Stromal cell of bone marrow (primary cell): ENCODE measurements at places on chromosomes 4 and X.
A peak's percentile ranks its signal among the peaks of the same experiment; 100 is the strongest.

DNA sequence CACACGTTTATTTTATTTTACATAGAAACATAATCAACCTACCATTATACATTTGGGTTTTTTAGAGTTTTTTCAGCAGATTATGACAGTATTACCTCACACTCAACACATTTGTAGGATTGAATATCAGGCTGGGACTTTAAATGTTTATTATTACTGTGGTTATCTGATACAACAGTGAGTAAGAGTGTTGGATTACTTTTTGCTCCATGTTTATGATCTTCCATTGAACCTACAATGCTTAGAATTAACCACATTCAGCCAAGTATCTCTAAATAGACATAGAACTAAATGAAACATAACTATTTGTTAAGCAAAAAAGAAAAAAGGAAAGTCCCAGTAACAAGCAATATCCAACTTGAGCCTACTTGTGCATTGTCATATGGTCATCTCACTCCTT, 607.4 kb upstream of the PITX2 start:
- DNase-seq = no peak

GRCh38 chr4:43425206-43425605, 532.7 kb downstream of the GRXCR1 start:
- DNase-seq = no peak

DNA sequence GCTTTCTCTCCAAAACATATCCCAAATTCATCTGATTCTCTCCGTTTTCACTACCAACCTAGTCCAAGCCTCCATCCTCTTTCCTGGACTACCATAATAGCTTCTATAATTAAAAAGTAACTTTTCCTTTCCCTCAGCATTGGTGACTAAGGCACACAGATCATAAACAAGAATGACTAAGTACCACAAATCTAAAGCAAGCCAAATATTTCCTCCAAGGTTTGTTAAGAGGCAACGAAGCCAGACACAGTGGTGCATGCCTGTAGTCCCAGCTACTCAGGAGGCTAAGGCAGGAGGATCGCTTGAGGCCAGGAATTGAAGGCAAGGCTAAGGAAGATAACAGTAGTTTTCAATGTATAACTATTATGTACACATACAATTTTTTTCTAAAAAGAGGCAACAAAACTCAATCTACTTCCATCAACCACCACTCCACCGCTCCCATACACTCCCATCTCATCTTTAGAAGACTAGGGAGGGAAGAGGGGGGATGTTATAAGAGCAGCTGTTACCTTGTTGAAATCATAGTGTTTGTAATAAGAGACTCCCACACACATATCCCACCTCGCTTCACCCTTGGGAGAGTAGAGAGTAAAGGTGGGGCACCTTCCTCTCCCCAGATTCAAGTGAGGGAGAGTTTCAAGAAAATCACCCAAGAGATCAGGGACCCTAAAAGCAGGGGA, 4.2 kb upstream of the JCHAIN start:
- DNase-seq = peak; percentile 51

DNA sequence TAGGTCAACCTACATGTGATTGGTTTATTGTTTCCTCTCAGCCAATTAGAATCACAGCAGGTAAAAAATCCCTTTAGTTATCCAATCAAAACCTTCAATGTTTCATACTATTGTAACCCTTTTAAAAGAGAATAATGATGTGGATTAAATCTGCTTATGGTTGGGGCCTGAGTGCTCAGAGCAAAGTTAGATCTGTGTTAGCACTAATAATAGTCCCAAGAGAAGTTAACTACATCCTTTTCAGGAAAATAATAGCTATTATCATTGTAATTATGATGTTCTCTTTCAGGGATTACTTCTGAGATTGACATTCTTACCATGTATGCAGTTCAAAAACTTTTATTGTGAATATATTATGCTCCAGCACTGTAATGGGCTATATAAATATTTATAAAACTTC, 262.6 kb upstream of the ARX start:
- no peak for DNase-seq

- DNase-seq = no peak
Observed at GRCh38 chrX:77298790-77299189, 148.4 kb upstream of the FGF16 start.

- no peak for DNase-seq
Observed at GRCh38 chrX:5595570-5595969, 633.1 kb downstream of the NLGN4X start.

GRCh38 chrX:13367950-13368349, 48.1 kb upstream of the ATXN3L start:
- DNase-seq = no peak

- DNase-seq = no peak
Observed at GRCh38 chr4:2834001-2834921, 9.4 kb upstream of the ADD1 start.

GRCh38 chr4:1994938-1995337, 13.8 kb downstream of the NELFA start:
- DNase-seq = no peak

DNA sequence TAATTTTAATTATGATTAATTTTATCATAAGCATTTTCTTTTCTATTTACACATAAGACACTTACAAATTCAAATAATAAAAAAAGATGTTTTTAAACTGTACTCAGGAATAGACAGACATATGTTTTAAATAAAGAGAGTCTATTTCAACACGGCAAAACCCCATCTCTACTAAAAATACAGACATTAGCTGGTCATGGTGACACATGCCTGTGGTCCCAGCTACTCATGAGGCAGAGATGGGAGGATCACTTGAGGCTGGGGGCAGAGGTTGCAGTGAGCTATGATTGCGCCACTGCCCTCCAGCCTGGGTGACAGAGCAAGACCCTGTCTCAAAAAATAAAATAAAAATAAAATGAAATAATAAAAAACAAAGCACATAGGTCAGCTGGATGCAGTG, 14.8 kb downstream of the FAM9B start:
- DNase-seq = peak; percentile 9

GRCh38 chr4:101835121-101835904, 44.8 kb downstream of the BANK1 start:
- DNase-seq = peak; percentile 59

GRCh38 chr4:14446311-14446710, 556.0 kb upstream of the CPEB2 start:
- DNase-seq = peak; percentile 69

DNA sequence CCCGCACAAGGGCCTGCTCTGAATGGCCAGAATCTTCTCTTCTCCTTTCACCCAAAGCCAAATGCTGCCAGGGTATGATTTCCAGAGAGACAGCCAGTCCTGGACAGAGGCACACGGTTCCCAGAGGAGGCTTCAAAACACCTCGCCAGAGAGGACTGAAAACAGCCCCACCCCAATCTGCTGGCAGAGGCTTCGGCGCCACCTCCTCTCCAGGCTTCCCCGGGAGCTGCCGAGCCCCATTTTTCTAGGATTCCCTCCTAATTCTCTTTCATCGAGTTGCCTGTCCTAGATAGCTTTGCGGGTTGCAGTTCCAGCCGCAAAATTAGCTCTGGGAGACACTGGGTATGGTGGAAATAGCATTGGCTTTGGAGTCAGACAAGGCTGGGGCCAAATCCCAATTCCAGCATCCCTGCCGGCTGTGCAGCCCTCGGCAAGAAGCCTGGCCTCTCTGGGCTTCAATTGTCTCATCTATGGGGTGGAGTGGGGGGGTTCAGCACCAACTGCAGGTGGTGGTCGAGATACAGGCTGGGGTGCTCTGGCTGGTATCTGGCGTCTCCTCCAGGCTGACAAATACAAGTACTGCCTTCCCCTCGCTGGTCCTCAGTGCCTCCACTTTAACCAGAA, 22.6 kb downstream of the PPP2R2C start:
- DNase-seq = no peak

DNA sequence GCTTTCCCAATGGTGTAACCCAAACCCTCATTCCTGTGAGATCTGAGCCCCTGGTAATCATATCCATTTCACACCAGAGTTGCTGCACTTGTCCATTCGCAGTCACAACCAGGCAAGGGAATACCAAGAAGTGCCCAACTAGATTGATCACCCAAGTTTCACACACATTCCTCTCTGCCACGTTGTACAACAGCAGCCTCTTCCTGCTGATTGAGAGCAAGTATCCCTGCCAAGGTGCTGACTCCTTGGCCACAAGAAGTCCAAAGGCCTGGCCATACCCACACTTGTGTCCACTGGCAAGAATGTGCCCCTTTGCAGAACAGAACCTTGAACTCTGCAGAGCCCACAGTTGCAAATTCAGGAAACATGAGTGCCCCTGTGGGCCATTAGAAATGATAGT, 6.5 kb upstream of the ACOT9 start:
- DNase-seq = no peak

DNA sequence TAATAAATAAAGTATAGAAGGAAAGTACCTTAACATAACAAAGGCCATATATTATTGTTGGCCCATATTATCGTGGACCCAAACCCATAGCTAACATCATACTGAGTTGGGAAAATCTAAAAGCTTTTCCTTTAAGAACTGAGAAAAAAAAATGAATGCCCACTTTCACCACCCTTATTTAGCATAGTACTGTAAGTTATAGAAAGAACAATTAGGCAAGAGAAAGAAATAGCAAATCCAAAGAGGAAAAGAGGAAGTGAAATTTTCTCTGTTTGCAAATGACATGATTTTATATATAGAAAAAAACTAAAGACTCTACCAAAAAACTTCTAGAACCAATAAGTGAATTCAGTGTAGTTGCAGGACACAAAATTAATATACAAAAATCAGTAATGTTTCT, 1854.6 kb downstream of the PCDH7 start:
- DNase-seq = no peak

DNA sequence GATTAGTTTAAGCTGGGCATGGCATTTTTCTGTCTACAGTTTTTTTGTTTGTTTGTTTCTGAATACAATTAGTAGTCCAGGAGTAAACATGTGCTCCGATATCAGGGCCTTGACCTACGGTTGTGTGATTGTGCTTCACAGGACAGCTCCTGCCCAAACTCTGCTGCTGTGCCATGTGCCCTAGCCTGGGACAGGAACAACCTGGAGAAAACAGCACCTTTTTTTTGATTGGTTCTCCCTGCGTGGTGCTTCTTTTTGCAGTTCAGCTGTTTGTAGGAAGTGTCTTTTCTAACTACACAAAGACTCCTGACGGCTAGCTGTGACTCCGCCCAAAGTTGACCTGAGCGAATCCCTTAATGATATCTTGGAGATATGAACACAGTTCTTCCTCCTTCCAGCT, 158.8 kb downstream of the ATP10D start:
- no peak for DNase-seq

DNA sequence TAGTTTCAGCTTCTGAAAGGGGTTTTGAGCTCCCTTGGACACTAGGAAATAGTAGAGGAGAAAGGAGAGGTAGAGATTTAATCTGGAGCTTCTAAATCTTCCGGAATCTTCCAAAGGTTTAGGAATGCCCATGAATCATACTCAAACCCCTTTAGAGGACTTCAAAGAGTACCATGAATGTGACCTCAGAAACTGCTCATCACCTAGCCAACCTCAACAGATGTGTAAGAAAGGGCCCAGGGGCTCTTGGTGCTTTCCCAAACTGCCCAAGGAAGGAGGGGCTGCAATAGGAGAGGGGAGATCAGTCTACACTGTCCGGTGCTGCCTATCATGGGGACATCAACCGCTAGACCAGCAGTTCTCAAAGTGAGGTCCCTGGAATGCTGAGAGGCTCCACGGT, 109.1 kb downstream of the RBM47 start:
- no peak for DNase-seq

GRCh38 chrX:77060572-77060971, 386.6 kb upstream of the FGF16 start:
- DNase-seq = no peak

GRCh38 chr4:27828843-27829242, 968.2 kb downstream of the STIM2 start:
- DNase-seq = no peak

DNA sequence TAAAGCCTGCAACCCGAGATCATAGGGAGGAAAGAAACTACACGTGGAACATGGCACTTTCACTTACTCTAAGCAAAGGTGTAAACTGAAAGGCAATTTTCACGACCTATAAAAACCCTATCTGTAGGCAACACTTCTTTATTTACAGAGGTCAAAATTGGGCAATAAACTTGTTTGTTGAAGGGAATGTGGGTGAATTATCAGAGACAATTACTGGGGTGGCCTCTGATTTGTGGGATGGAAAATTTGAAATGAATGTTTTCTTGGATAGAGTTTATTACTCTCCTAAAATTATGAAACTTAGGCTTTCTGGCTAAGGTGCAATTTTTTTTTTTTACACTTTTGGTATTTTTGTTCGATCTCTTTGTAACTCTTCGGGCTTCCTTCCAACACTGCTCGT, 734.1 kb upstream of the TENM3 start:
- no peak for DNase-seq

DNA sequence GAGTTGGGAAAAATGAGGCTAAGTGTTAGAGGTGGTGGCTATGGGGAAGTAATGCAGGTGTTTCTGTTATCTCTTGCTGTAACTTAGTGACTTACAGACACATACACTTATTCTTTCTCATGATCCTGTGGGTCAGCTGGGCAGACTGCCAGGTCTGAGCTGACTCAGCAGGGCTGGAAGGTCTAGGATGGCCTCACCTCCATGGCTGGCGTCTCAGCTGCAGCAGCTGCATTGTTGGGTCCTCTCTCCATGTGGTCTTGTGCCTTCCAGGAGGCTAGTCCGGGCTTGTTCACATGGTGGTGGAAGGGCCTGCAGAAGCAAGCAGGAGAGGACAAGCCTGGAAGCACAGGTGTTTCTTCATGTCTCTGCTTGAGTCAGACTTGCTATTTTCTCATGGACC, 172.7 kb downstream of the NHS start:
- DNase-seq = peak; percentile 49

- DNase-seq = no peak
Observed at GRCh38 chr4:1523907-1524636, 117.8 kb upstream of the NKX1-1 start.
